ENCODE measurements at places on chromosomes 6 and 20. TPM values are rescaled to one million over a fixed set of nuclear protein-coding genes. Genes with fewer than 3 reads are reported as not detected.

DNA sequence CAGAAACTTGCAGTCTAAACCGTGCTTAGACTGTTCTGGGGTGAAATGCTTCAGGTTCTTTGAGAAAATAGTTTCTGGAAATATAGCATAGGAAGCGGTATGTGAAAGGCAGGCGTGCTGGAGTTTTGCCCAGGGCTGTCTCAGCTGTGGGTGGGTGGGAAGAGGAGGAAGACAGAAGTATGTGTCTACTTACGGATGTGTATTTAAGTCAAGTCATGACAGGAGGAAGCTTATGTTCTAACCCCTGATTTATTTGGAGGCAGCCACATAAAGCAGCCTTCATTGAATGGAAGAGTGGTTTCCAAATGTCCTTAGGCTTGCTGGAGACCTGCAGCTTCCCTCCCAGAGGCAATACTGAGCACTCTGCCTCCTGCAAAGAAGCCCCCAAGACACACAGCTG, 345.8 kb upstream of the PRND start:
- DNase-seq, result no peak

DNA sequence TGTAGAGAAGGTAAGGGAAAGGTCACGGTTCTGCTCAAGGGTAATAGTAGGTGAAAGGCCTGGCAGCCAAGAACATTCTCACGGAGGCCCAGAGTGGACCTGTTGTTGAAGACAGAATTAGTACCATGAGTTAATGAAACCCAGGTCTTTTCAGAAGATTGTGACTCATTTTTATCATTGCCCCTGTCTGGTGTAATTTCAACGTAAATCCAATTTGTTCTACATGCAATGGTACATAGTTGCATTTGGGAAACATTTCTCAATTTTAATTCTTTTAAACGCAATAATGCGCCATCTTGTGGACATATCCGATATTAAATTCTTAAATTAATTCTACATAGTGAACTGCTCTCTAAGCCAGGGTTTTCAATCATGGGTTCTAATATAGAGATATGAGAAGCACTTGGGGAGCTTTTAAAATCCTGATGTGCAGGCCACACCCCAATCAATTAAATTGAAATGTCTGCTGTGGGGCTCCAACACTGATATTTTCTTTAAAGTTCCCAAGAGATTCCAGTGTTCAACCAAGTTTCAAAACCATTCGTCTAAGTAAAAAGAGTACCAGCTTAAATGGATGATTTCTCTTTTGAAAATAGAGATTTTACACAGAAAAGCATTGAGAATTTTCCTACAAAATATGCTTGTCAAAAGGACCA, 257.4 kb downstream of the PLCB1 start:
- no peak for DNase-seq

DNA sequence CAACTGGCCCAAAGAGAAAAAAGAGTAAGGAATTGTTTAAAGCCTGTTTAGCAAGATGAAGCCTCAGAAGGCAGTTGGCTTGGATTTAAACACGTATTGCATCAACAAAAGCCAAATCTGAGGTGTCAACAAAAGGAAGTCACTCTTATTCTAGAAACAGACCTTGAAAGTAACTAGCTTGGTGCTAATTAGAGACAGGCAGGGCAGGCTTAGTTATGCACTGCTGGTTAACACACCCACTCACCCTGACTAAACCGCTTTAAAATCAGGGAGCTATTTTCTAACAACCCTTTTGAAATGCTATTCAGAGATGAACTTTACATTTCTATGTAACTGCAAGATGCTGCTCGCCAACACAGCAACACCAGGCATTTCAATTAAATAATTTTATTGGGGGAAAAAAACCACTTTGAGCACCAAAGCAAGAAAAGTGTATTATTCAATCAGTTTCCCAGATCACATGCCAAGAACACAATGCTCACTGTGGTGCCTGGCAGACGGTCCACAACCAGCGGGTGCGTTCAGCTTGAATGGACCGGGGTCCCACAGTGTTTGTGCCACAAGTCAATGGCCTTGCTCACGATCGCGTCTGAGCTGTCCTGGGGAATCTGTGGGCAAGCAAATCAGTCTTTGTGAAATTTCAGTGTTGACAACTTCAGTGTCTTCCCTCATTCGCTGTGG, 23.6 kb downstream of the TBC1D7 start:
- DNase-seq, result no peak

DNA sequence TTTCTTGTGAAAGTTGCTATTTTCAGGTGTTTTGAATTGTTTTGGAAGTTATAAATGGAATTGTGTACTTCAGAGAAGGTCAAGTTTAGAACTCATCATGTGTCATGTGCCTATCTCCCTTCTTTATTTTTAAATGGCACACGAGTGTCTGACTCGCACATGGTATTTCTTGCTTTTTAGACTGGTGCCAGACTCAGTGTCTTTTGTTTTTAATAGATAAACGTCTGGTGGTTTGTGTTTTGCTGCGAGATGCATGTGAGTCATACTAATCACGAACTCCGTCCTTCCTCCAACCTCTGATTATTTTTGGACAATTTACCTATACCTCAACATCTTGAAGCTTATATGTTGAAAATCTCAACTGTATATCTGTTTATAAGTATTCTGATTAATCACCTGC, 292.1 kb downstream of the CDKAL1 start:
- DNase-seq, result no peak

The SHLD1 gene
- 14.4 TPM for total RNA-seq

The SRSF6 gene
- total RNA-seq, result 128 TPM

The C6orf58 gene
- not detected for total RNA-seq

Measured in activated T-cell treated with anti-CD3 and anti-CD28 coated beads, Interleukin-2, amount 50 U/mL, for 72 hours (primary cell).